ENCODE measurements at places on chromosomes 13 and 19. TPM values are rescaled to one million over a fixed set of nuclear protein-coding genes. Genes with fewer than 3 reads are reported as not detected.

DNA sequence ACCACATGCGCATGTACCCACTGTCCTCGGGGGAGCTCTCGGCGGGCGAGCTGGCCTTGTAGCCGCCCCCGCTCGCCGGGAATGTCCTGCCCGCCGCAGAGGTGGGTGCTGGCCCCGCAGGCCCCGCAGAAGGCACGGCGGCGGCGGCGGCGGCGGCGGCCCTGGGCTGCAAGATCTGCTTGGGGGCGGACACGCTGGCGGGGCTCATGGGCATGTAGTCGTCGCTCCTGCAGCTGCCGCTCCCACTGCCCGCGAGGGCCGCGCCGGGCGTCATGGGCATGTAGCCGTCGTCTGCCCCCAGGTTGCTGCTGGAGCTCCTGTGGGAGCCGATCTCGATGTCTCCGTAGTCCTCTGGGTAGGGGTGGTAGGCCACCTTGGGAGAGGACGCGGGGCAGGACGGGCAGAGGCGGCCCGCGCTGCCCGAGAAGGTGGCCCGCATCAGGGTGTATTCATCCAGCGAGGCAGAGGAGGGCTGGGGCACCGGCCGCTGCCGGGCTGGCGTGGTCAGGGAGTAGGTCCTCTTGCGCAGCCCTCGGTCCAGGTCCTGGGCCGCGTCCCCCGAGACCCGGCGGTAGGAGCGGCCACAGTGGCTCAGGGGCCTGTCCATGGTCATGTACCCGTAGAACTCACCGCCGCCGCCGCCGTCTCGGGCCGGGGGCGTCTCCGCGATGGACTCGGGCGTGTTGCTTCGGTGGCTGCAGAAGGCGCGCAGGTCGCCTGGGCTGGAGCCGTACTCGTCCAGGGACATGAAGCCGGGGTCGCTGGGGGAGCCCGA lies 2.4 kb downstream of the IRS2 start:
- peaks cover 7% of the 10 kb centered on the region for H3K36me3 ChIP-seq
- no peak for DNase-seq
- H3K27ac ChIP-seq = no peak overlapping the region
- H3K27me3 ChIP-seq = no peaks in the 10 kb centered on the region
- no peak overlapping the region for H3K4me3 ChIP-seq

DNA sequence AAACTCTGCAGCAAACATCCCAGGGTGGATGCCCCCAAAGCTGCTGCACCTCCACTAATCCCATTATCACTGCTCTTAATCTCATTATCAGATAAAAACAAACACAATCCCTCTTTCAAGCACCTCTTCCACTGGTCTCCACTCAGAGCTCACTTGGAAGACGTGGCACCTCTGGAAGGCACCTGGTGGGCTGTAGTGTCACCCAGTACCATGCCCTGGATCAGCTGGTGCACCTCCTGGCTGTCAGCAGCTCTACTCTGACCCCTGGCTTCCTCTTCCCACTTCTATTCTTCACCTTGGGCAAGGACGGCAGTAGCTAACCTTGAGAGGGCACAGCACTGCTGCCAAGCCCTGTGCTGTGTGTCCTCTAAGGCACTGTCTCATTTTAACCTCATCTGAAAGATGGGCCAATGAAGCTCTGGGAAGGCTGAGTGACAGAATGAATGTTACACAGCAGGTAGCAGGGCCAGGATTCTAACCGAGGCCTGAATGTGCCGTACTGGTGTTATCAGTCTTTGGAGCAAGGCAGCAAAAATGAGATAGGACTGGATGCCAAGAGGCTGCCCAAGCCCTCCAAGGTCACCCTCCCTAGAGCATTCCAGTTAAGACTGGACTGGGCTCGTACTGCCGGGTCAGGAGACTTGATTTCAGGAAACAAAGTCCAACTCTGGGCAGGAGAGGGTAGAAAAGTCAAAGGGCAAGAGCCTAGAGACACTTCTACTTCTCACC lies 7.4 kb downstream of the BRD4 start:
- H3K4me3 ChIP-seq = no peak overlapping the region
- H3K27me3 ChIP-seq = no peaks in the 10 kb centered on the region
- peaks cover 38% of the 10 kb centered on the region for H3K4me1 ChIP-seq

- no peaks in the 10 kb centered on the region for H3K27me3 ChIP-seq
- H3K4me3 ChIP-seq = peak overlapping the region; percentile 51
- H3K4me1 ChIP-seq = peaks cover 6% of the 10 kb centered on the region
- peak overlapping the region; percentile 74 for H3K27ac ChIP-seq
Measured at GRCh38 chr13:24272452-24273161, 36.8 kb upstream of the C1QTNF9 start.

- DNase-seq = peak; percentile 100
- peaks cover 51% of the 10 kb centered on the region for H3K36me3 ChIP-seq
- H3K27ac ChIP-seq = peak overlapping the region; percentile 99
- no peaks in the 10 kb centered on the region for H3K27me3 ChIP-seq
- peaks cover 56% of the 10 kb centered on the region for H3K4me1 ChIP-seq
Measured at GRCh38 chr19:41225238-41226052, 6.4 kb downstream of the AXL start.

- no peak for DNase-seq
- no peak overlapping the region for H3K4me3 ChIP-seq
- H3K27me3 ChIP-seq = no peaks in the 10 kb centered on the region
- H3K4me1 ChIP-seq = no peaks in the 10 kb centered on the region
Measured at GRCh38 chr19:6725513-6726231, 5.2 kb upstream of the C3 start.

DNA sequence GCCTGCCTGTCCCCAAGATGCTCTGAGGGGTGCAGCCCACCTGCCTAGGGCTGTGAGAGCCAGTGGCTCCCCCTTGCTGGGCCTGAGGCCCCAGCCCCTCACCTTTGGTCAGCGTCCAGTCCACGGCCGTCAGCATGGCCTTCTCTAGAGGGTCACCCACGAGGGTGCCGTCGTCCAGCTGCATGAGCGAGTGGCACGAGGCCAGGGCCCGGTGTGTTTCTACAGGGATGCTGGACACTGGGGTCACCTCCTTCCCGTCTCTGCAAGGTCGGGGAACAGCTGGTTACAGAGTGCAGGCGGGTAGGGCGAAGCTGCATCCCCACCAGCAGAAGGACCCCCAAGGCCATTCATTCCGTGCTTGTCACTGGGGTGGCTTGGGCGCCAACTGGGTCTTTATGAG lies 9.0 kb downstream of the ATP13A1 start:
- peaks cover 54% of the 10 kb centered on the region for H3K36me3 ChIP-seq
- H3K27me3 ChIP-seq = no peaks in the 10 kb centered on the region
- H3K27ac ChIP-seq = no peak overlapping the region
- H3K4me1 ChIP-seq = no peaks in the 10 kb centered on the region
- no peak for DNase-seq

DNA sequence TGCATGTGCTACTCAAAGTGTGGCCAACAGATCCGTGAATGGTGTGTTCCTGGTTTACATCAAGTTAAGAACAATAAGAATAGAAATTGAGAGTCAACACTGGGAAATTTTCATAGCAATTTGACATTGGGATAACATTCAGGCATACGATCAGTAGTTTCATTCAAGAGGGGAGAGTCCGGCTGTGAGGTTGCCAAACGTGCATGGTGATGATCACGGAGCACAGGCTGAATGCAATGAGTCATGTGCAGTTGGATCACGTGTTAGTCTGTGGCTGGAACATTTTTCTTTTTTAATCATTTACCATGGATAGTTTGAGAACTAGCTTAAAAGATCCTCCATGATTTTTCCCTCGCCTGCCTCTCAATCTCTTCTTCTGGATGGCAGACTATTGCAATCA lies 2.5 kb upstream of the DCT start:
- no peak overlapping the region for H3K27ac ChIP-seq
- no peaks in the 10 kb centered on the region for H3K36me3 ChIP-seq
- H3K27me3 ChIP-seq = no peaks in the 10 kb centered on the region
- H3K4me1 ChIP-seq = no peaks in the 10 kb centered on the region
- DNase-seq = peak; percentile 80

GRCh38 chr19:31015778-31016177 lies 333.5 kb downstream of the TSHZ3 start:
- no peak overlapping the region for H3K4me3 ChIP-seq
- DNase-seq = no peak
- H3K36me3 ChIP-seq = no peaks in the 10 kb centered on the region
- no peak overlapping the region for H3K27ac ChIP-seq

- no peaks in the 10 kb centered on the region for H3K36me3 ChIP-seq
- peak; percentile 48 for DNase-seq
- no peaks in the 10 kb centered on the region for H3K4me1 ChIP-seq
- H3K27ac ChIP-seq = no peak overlapping the region
- no peak overlapping the region for H3K4me3 ChIP-seq
Measured at GRCh38 chr13:97067017-97067895, 73.0 kb upstream of the OXGR1 start.

- H3K27ac ChIP-seq = no peak overlapping the region
- H3K27me3 ChIP-seq = peaks cover 2% of the 10 kb centered on the region
- no peak overlapping the region for H3K4me3 ChIP-seq
Measured at GRCh38 chr19:35306473-35307246, 14.7 kb downstream of the MAG start.

GRCh38 chr19:44722131-44723121 lies 23.5 kb downstream of the CEACAM16 start:
- H3K4me3 ChIP-seq = no peak overlapping the region
- H3K4me1 ChIP-seq = peaks cover 10% of the 10 kb centered on the region
- no peaks in the 10 kb centered on the region for H3K36me3 ChIP-seq
- no peaks in the 10 kb centered on the region for H3K27me3 ChIP-seq
- H3K27ac ChIP-seq = no peak overlapping the region

- H3K4me3 ChIP-seq = no peak overlapping the region
- no peak overlapping the region for H3K27ac ChIP-seq
- H3K36me3 ChIP-seq = no peaks in the 10 kb centered on the region
Measured at GRCh38 chr19:2743099-2743498, 3.3 kb upstream of the SLC39A3 start.

DNA sequence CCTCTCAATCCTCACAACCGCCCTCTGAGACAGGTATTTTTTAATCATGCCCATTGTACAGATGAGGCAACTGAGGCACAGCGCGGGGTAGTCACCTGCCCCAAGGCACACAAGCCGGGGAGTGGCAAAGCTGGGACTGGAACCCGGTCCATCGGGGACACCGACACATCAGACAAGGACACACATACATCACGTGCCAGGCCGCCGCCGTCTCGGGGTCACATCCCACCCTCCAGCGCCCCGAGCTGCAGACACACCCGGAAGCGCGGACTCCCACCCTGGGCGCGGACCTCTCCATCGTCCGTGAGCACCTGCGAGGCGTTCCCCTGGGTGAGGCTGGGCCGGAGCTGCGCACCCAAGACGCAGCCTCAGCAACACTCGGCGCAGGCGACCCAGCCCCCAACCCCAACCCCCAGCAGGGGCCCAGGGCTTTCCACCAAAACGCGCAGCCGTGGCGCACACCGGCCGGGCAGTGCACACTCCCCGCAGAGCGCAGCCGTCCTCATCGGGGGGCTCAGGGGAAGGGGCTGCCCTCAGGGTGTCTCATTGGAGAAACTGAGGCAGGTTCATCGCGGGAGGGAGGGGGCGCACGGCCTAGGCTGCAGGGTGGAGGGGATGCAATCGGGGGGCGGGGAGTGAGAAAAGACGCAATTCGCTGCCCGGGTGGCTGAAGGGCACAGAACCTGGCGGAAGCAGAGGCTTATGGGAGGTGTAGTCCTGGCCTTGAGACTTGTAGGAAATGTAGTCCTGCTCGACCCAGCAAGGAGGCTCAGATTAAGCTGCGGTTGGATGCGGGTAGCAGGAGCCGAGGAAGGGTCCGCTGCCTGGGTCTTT lies 1.9 kb upstream of the LMTK3 start:
- H3K27me3 ChIP-seq = peaks cover 19% of the 10 kb centered on the region
- H3K27ac ChIP-seq = no peak overlapping the region

- H3K4me1 ChIP-seq = peaks cover 4% of the 10 kb centered on the region
- DNase-seq = no peak
- H3K27me3 ChIP-seq = no peaks in the 10 kb centered on the region
- H3K4me3 ChIP-seq = no peak overlapping the region
Measured at GRCh38 chr19:3420244-3420755, 53.9 kb downstream of the NFIC start.

- no peak overlapping the region for H3K27ac ChIP-seq
- no peak overlapping the region for H3K4me3 ChIP-seq
- no peak for DNase-seq
- no peaks in the 10 kb centered on the region for H3K36me3 ChIP-seq
- no peaks in the 10 kb centered on the region for H3K27me3 ChIP-seq
- H3K4me1 ChIP-seq = no peaks in the 10 kb centered on the region
Measured at GRCh38 chr13:60944016-60944415, 471.6 kb downstream of the PCDH20 start.

- H3K27ac ChIP-seq = no peak overlapping the region
- peaks cover 22% of the 10 kb centered on the region for H3K36me3 ChIP-seq
- peaks cover 4% of the 10 kb centered on the region for H3K27me3 ChIP-seq
- no peak overlapping the region for H3K4me3 ChIP-seq
- DNase-seq = peak; percentile 60
Measured at GRCh38 chr19:41872775-41873647, 4.1 kb upstream of the CD79A start.

DNA sequence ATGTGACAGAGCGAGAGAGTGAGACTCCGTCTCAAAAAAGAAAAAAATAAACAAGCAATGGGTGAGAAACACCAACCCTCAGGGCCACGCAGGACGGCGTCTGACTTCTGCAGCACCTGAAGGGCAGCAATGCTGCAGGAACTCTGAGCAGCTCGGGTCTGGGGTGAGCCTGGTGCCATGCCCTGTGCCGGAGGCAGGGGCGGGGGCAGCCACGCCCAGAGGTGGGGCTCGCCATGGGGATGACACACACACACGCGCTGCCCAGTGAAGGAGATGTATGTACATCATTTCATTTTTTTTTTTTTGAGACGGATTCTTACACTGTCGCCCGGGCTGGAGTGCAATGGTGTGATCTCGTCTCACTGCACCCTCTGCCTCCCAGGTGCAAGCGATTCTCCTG lies 24.3 kb downstream of the GPX4 start:
- no peak overlapping the region for H3K27ac ChIP-seq
- no peak for DNase-seq

DNA sequence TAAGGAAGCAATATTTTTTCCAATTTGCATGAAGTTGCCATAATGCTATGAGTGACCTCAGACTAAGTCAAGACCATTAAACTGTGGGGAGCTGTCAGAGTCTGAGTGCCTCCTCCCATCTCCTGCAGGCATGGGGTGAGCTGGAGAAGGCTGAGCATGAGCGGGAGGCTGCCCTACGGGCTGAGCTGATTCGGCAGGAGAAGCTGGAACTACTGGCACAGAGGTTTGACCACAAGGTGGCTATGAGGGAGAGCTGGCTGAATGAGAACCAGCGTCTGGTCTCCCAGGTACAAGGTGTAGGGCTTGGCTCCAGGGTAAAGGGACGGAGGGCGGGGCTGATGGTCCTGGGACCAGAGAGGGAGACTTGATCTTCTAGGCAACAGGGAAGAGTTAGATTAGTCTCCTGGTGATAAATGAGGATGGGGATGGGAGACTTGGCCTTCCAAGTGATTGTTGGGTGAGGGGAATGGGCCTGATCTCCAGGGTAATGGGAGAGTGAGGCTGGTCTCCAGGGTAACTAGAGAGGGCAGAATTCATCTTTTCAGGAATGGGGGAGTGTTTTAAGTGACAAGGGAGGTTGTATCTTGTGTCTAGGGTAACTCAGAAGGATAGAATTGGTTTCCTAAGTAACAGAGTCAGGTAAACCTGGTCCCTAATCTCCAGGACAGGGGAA lies 36.0 kb downstream of the SPTBN4 start:
- no peak overlapping the region for H3K4me3 ChIP-seq
- H3K4me1 ChIP-seq = no peaks in the 10 kb centered on the region
- H3K36me3 ChIP-seq = no peaks in the 10 kb centered on the region
- H3K27ac ChIP-seq = no peak overlapping the region
- H3K27me3 ChIP-seq = peaks cover 3% of the 10 kb centered on the region
- no peak for DNase-seq

- H3K4me3 ChIP-seq = no peak overlapping the region
- peak; percentile 20 for DNase-seq
- no peak overlapping the region for H3K27ac ChIP-seq
- H3K27me3 ChIP-seq = no peaks in the 10 kb centered on the region
Measured at GRCh38 chr13:101845245-101846020, 393.0 kb downstream of the ITGBL1 start.

Gene FGF9
- 0.33 TPM for total RNA-seq

Gene NXNL1
- total RNA-seq = not detected
